PC-9 (cell line): ENCODE measurements at places on chromosomes 13 and 19. TPM values are rescaled to one million over a fixed set of nuclear protein-coding genes. Genes with fewer than 3 reads are reported as not detected.

The FDX2 gene
- total RNA-seq = 23.1 and 29.2 TPM in 2 replicates

The CLEC17A gene
- not detected in 2 replicates for total RNA-seq

The MYH14 gene
- total RNA-seq = 115 and 169 TPM in 2 replicates

The DGKH gene
- total RNA-seq = 9.3 and 10.9 TPM in 2 replicates

The WBP4 gene
- total RNA-seq = 4.2 and 6.3 TPM in 2 replicates

DNA sequence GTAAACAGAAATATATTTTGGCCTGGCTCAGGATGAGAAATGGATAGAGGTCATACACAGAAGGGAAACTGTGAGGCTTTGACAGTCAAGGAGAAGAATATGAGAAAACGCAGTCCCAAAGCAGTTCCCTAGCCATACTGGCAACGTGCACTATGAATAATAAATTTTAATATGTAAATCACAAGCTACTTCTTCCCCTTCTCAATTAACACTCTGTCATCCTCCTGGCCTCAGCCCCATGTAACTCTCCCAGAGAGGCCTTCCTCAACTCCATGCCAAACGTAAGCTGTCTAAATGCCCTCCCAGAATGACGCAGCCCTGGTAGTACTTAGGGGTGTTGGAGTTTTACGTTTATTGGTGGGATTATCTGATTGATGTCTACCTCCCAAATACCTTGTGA lies 732.6 kb downstream of the LIG4 start:
- no peaks in the 10 kb centered on the region for H3K27me3 ChIP-seq
- H3K36me3 ChIP-seq = no peaks in the 10 kb centered on the region
- no peak overlapping the region for H3K4me3 ChIP-seq
- no peak overlapping the region for H3K27ac ChIP-seq
- no peak for DNase-seq
- no peaks in the 10 kb centered on the region; the same call in 1 of the 2 replicates for H3K4me1 ChIP-seq

- H3K4me3 ChIP-seq = no peak overlapping the region
- H3K36me3 ChIP-seq = no peaks in the 10 kb centered on the region
- H3K27ac ChIP-seq = no peak overlapping the region
- peaks cover 5% of the 10 kb centered on the region; the same call in 1 of the 2 replicates for H3K4me1 ChIP-seq
- H3K27me3 ChIP-seq = no peaks in the 10 kb centered on the region
Observed at GRCh38 chr19:17743874-17744580, 7.2 kb upstream of the FCHO1 start.

DNA sequence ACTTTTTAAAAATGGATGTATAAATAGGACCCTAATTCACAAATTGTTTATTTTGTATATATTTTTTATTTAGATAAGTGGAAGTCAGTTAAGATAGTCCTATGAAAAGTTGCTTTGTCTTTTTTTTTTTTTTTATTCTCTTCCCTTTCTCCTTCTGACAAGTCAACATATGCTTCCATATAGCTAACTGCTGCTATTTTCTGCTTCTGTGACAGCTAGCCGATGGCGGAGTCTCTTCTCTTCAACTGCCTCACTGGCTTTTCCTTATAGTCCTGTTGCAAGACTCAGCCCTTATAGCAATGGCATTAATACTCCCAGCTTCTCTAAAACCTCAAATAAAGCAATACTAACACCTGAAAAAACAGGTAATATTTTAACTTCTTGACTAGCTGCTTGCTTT lies 45.3 kb downstream of the SLAIN1 start:
- DNase-seq = no peak
- no peaks in the 10 kb centered on the region for H3K4me1 ChIP-seq
- no peaks in the 10 kb centered on the region for H3K27me3 ChIP-seq
- H3K4me3 ChIP-seq = no peak overlapping the region
- no peak overlapping the region for H3K27ac ChIP-seq
- H3K36me3 ChIP-seq = no peaks in the 10 kb centered on the region

GRCh38 chr19:7333198-7334118 lies 15.3 kb upstream of the ARHGEF18 start:
- H3K27ac ChIP-seq = no peak overlapping the region
- DNase-seq = no peak
- no peak overlapping the region for H3K4me3 ChIP-seq
- H3K27me3 ChIP-seq = no peaks in the 10 kb centered on the region
